ENCODE measurements at places on chromosomes 1 and 21. TPM values are rescaled to one million over a fixed set of nuclear protein-coding genes. Genes with fewer than 3 reads are reported as not detected.

Gene NLRP3
- not detected for total RNA-seq

Gene SLC44A3
- total RNA-seq: 17.7 TPM

Gene DISP3
- total RNA-seq: 0.08 TPM

Gene TOMM40L
- total RNA-seq: 11.7 TPM

- no peak for DNase-seq
These were observed 87.6 kb upstream of the TRABD2B start for GRCh38 chr1:48084826-48085225.

GRCh38 chr1:14724678-14725077 lies 126.2 kb downstream of the KAZN start:
- DNase-seq: no peak

DNA sequence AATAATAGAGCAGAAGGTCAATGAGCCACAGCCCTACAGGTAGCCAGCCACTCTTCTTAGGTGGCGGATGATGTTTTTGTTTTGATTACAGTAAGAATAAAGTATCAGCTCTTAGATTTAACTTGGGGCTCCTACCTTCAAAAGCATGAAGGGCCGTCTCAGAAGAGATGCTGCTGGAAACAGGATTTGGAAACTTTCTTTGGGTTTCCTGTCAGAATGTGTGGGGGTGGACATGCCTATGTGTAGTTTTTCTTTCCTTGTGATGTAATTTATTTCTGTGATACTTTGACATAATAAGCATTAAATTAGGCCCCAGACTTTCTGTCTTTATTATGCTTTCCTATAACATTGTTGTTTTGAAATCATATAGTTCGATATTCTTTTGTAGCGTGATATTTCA lies 1.5 kb downstream of the RAP1A start:
- no peak for DNase-seq

GRCh38 chr21:45309069-45309986 lies 21.6 kb upstream of the POFUT2 start:
- DNase-seq: peak; percentile 76

GRCh38 chr1:107877092-107877491 lies 87.9 kb downstream of the VAV3 start:
- no peak for DNase-seq
